ENCODE measurements at places on chromosomes 16 and 17. TPM values are rescaled to one million over a fixed set of nuclear protein-coding genes. Genes with fewer than 3 reads are reported as not detected.

The ALOXE3 gene
- 0.77 TPM for total RNA-seq

GRCh38 chr17:76405967-76406647, 21.7 kb downstream of the SPHK1 start:
- no peak for DNase-seq

DNA sequence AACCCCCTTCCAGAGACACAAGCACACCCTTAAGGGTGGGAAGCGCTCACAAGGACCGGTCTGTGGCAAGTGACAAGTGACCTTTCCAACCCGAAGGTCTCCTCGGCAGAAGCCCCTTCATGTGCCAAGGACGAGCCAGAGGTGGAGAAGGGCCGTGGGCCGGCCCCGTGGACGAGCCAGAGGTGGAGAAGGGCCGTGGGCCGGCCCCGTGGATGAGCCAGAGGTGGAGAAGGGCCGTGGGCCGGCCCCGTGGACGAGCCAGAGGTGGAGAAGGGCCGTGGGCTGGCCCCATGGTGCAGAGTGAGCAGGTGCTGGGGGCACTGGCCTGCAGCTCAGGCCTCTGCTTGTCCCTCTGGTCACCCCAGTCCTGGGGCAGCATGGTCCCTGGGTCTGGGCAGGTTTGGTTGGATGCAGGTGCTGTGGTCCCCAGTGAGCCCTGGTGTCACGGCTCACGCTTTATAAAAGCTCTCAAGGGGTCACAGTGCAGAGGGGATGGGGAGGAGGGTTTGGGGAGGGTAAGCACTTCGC, 45.6 kb downstream of the CBFA2T3 start:
- DNase-seq, result no peak

The OR2C1 gene
- not detected for total RNA-seq

GRCh38 chr16:49467540-49468372, 94.2 kb downstream of the C16orf78 start:
- no peak for DNase-seq

- DNase-seq, result peak; percentile 32
Measured at GRCh38 chr17:30524847-30525246, 47.6 kb downstream of the GOSR1 start.

DNA sequence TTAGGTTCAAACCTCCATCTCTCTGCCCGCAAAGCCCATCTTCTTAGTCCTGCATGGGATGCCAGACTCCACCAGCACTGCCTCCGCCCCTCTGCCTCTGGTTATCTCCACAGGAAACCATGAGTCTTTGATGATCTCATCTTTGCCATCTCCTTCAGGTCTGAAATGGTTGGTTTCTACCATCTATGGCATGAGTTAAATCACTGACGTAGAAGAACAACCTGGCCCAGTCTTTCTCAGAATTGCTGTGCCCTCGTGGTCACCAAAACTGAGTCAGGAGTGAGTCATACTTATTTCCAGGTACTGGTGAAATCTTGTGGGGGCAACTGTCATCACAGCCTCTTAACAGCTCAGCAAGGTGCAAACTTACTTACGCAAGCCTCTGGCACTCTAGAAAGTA, 468.7 kb upstream of the C16orf82 start:
- peak; percentile 10 for DNase-seq

The TIMP2 gene
- total RNA-seq, result 63.3 TPM

The CBFA2T3 gene
- 0.07 TPM for total RNA-seq

The NXN gene
- total RNA-seq, result 58.7 TPM

The RIPOR1 gene
- total RNA-seq, result 12.9 TPM

The BEAN1 gene
- 0.68 TPM for total RNA-seq

The ACSM2B gene
- 32.5 TPM for total RNA-seq

- no peak for DNase-seq
Measured at GRCh38 chr17:79053251-79053925, 21.2 kb upstream of the ENGASE start.

The KRTAP1-1 gene
- not detected for total RNA-seq

DNA sequence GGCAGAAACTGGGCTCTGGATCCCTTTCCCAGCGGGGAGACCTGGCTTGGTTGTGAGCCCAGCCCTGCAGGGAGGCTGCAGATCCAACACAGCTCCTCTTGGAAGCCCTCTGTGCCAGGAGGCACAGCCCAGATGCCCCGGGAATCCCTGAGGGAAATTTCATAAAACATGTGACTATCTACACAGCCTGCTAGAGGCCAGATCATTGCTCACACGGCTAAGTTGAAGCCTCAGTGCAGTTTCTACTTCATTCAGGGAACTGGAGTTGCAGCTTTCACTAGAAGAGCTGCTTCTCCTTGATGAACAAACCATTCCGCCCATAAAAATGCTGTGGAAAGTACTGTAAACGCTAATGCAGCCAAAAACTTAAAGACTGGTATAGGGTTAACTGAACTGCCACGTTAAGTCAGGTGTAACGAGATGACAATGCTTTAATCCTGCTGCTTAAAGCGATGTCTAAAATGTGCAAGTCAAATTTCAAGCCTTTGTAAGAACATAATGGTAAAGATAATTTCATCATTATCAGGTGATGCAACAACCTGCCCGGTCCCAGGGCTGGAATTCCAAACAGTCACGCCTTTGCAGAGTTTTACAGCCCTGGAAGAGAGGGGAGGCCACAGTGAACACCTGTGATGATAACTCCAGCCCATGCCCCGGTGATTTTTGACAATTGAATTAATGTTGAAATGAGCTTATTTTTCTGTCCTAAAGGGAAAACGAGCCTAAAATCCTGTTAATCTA, 172.5 kb downstream of the ZFHX3 start:
- peak; percentile 64 for DNase-seq

DNA sequence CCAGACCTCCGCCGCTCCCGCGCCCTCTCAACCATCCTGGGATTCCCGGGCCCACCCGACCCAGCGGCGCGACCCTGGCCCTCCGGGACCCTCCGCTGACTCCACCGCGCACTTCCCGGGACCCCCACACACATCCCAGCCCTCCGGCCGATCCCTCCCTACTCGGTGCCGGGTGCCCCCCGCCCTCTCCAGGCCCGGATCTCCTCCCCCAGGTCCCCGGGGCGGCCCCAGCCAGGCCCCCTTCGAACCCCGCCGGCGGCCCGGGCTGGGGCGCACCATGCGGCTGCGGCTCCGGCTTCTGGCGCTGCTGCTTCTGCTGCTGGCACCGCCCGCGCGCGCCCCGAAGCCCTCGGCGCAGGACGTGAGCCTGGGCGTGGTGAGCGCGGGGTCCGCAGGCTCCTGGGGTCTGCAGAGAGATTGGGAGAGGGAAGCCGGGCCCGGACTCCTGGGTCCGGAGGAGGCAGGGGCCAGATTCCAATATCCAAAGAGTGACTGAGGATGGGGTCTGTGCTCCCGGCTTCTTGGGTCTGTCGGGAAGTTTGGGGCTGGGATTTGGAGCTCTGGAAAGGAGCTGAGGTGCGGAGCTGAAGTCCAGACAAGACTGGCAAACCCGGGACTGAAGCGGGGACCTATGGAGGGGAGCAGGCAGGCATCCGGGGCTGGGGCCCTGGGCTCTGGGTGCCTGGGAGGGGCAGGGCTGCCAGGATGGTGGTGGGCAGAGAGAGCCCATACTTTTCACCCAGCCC, 453 bp downstream of the MMP25 start:
- no peak for DNase-seq

The KRTAP4-4 gene
- not detected for total RNA-seq

- DNase-seq, result no peak
Measured at GRCh38 chr16:72473631-72474030, 301.7 kb upstream of the PMFBP1 start.

GRCh38 chr17:63688396-63689020, 11.4 kb downstream of the LIMD2 start:
- no peak for DNase-seq

The COX6A2 gene
- total RNA-seq, result not detected

DNA sequence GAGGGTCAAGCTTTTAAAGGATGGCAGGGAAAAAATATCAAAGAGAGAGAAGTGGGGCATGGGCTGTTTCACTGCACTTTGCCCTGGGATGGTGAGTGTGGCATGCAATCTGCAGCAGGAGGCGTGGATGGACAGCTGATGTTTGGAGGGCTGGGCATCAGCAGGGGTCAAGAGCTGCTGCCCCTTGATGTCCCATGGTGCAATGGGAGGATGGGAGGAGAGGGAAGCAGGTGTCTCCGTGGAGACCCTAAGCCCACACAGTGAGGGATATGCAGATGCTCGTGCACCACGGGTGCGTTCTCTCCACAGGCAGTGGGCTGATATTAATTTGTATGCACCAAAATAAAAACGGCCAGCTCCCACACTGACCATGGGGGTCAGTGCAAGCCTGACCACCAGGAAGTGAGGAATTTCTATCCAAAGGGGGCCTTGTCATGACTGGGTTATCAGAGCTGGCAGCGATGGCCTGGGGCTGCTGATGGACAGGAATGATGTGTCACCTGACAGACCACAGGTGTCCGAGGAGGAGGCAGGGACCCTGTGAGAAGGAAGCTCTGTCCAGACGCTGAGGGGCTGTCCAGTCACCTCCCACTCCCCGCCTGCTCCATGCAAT, 183.6 kb downstream of the IRF8 start:
- DNase-seq, result no peak

The LRRC37B gene
- 14.6 TPM for total RNA-seq

The SEZ6L2 gene
- 36.1 TPM for total RNA-seq

- no peak for DNase-seq
Measured at GRCh38 chr16:69706256-69706974, 19.9 kb downstream of the NQO1 start.

DNA sequence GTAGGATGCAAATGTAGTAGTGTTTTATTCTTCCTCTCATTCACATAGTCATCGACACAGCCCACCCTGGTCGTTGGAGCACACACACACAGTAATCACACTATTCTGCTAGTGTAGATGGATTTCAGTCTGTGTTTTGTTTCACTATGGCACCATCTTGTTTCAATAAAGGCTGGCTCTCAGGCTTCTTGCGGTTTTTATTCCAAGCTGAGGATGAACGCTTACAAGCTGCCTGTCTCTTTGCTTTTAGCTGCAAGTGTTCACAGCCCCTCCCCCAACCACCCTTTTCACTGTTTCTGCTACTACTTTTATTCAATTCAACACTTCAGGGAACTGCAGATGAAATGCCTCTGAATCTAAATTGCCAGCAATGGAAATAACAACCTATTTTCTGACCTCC, 140.9 kb upstream of the PMFBP1 start:
- peak; percentile 34 for DNase-seq

DNA sequence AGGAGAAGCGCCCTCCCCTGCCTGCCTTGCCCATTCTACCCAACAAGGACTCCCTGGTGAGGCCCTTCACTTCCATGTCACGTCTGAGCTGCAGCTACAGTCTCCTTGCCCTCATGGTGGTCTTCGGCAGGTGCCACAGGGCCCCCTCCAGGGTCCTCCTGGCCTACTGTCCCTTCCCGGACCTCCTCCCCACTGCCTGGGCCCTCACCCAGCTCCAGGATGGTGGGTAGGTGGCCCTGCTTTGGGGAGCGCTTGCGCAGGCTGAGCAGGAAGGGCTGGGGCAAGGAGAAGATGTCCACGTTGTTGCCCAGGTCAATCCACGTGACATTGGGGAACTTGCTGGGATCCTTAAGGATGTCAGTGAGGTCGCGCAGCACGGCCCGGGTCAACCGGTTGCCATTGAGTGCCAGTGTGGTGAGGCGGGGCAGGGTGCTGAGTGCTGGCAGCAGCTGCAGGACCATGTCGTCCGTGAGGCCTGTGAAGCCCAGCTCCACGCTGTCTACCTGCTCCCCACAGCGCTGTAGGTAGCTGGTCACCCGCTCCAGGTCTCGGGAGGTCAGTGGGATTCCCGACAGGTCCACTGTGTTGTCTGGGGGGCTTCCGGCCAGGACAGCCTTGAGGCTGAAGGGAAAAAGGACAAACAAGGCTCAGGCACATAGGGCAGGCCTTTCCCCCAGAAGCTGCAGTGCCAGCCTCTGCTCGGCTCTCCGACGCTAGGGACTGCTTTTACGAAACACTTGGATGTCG, 28.3 kb downstream of the TRPV2 start:
- no peak for DNase-seq

- no peak for DNase-seq
Measured at GRCh38 chr17:49038544-49038943, 41.4 kb downstream of the IGF2BP1 start.

DNA sequence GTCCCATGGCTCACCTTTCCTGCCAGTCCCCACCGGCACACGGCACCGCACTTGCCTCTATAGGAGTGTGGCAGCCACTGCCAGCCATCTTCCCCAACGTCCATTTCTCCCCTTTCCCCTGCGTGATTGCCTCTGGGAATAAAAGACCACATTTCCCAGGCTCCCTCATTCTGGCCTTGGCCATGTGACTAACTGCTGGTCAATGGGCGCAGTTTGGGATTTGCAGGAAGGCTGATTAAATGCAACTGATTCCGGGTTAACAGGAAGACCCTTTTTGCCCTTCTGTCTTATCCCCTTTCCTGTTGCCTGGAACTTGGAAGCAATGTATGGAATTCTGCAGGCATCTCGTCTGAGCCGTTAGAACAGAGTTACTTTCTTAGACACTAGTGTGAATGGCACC, 3.0 kb downstream of the BTBD17 start:
- DNase-seq, result no peak

- DNase-seq, result no peak
Measured at GRCh38 chr17:36055921-36056520, 8.1 kb upstream of the CCL18 start.

- peak; percentile 80 for DNase-seq
Measured at GRCh38 chr17:73359987-73360410, 48.2 kb upstream of the CDC42EP4 start.

The CD300C gene
- not detected for total RNA-seq

The OTOP3 gene
- total RNA-seq, result 0.43 TPM

The BICDL2 gene
- total RNA-seq, result 12.3 TPM

- no peak for DNase-seq
Measured at GRCh38 chr16:29996766-29997250, 767 bp downstream of the INO80E start.

DNA sequence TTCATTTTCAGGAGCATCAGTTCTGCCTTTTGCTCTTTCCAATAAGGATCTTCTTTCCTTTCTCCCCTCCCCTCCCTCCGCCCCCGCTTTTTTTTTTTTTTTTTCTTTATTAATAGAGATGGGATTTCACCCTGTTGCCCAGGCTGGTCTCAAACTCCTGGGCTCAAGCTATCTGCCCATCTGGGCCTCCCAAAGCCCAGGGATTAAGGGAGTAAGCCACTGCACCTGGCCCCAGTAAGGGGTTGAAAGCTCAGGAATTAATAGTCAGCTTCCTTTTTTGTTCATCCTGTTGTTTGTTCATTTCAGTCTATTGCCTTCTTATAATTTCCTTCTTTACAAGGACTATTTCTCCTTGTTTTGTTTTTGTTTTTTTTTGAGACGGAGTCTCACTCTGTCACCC, 7.9 kb upstream of the C17orf58 start:
- no peak for DNase-seq

DNA sequence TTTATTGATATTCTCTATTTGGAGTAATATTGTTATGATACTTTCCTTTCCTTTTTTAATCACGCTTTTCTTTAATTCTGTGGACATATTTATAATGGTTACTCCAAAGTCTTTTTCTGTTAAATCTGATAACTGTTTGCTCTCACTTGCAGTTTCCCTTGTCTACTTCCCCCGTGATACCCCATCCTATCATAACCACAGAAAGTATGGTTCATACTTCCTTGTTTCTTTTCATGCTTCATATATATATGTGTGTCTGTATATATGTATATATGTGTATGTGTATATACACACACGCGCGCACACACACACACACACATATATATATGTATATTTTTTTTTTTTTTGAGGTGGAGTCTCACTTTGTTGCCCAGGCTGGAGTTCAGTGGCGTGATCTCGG, 23.5 kb downstream of the SPECC1 start:
- DNase-seq, result no peak

GRCh38 chr17:35586569-35587073, 501 bp upstream of the AP2B1 start:
- no peak for DNase-seq

GRCh38 chr16:58499615-58500351, at the start of gene NDRG4:
Gene NDRG4 (plus strand): TSS chr16:58500143. CDS start chr16:58500249, 106 bp downstream.
- peak; percentile 79 for DNase-seq

- no peak for DNase-seq
Measured at GRCh38 chr16:63617990-63618763, 1503.7 kb downstream of the CDH11 start.
